ENCODE measurements at places on chromosomes 12 and 14. TPM values are rescaled to one million over a fixed set of nuclear protein-coding genes. Genes with fewer than 3 reads are reported as not detected.

Gene SIX6
- not detected for polyA plus RNA-seq

Gene SLC16A7
- polyA plus RNA-seq: 2.9 TPM

Gene HOXC12
- not detected for polyA plus RNA-seq

Gene LRRIQ1
- 0.08 TPM for polyA plus RNA-seq

- DNase-seq: peak; percentile 24
- H3K36me3 ChIP-seq: no peaks in the 10 kb centered on the region
- no peaks in the 10 kb centered on the region for H3K27me3 ChIP-seq
- H3K27ac ChIP-seq: no peak overlapping the region
- H3K4me1 ChIP-seq: no peaks in the 10 kb centered on the region
These were observed 193.3 kb upstream of the SYT1 start for GRCh38 chr12:78671295-78671694.

DNA sequence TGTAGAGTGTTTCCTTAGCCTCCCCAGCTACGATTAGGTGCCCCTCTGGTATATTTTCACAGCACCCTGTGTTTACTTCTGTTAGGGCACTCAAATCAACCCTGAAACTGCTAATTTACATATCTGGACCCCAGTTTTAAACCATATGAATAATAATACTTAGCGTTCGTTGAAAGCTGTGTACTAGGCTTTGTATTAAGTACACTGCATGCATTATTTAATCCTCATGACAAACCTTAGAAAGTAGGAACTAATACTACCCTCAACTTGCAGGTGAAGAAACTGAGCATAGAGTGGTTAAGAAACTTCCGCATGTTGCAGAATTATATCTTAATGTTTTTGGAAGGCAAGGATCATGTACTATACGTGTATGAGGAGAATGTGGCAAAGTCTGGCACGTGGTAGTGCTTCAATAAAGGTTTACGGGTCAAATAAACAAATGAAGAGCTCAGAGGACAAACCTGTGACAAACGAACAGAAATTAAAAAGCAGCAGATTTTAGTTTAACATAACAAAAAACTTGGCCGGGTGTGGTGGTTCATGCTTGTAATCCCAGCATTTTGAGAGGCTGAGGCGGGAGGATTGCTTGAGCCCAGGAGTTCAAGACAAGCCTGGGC is 22.2 kb upstream of the ARID2 start:
- H3K27ac ChIP-seq: no peak overlapping the region
- H3K36me3 ChIP-seq: no peaks in the 10 kb centered on the region
- H3K27me3 ChIP-seq: no peaks in the 10 kb centered on the region
- no peak for DNase-seq

- DNase-seq: peak; percentile 46
- H3K27me3 ChIP-seq: no peaks in the 10 kb centered on the region
- no peak overlapping the region for H3K27ac ChIP-seq
These were observed 75.3 kb upstream of the OR4E1 start for GRCh38 chr14:21748869-21749303.

GRCh38 chr12:97575403-97576193 is 113.0 kb downstream of the RMST start:
- H3K36me3 ChIP-seq: no peaks in the 10 kb centered on the region
- H3K4me3 ChIP-seq: no peak overlapping the region
- H3K4me1 ChIP-seq: no peaks in the 10 kb centered on the region

DNA sequence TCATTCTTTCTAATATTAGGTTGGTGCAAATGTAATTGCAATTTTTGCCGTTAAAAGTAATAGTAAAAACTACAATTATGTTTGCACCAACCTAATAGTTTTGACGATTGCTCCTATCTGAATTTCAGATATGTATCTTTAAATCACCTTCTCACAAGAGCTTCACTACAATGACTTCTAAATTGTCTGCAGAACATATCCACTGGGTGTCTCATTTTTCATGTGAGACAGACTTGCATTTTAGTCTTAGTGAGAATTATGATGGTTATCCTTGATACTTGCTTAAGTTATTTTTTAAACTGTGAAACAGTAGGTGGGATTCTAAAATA is 84.6 kb downstream of the ITPR2 start:
- H3K4me1 ChIP-seq: peaks cover 57% of the 10 kb centered on the region
- H3K27me3 ChIP-seq: no peaks in the 10 kb centered on the region
- no peak overlapping the region for H3K4me3 ChIP-seq
- no peaks in the 10 kb centered on the region for H3K36me3 ChIP-seq

- H3K36me3 ChIP-seq: no peaks in the 10 kb centered on the region
- no peak overlapping the region for H3K4me3 ChIP-seq
- peaks cover 14% of the 10 kb centered on the region for H3K4me1 ChIP-seq
- DNase-seq: peak; percentile 92
- H3K27ac ChIP-seq: peak overlapping the region; percentile 51
These were observed 420.8 kb downstream of the CCDC91 start for GRCh38 chr12:28611115-28611435.

GRCh38 chr12:53977596-53978445 is 3.1 kb upstream of the HOTAIR start:
- peaks cover 96% of the 10 kb centered on the region for H3K27me3 ChIP-seq
- no peak overlapping the region for H3K4me3 ChIP-seq
- H3K4me1 ChIP-seq: no peaks in the 10 kb centered on the region
- no peak overlapping the region for H3K27ac ChIP-seq
- H3K36me3 ChIP-seq: no peaks in the 10 kb centered on the region

GRCh38 chr12:54018468-54018984 is 9.7 kb upstream of the HOXC6 start:
- peaks cover 3% of the 10 kb centered on the region for H3K4me1 ChIP-seq
- no peak overlapping the region for H3K4me3 ChIP-seq
- no peak overlapping the region for H3K27ac ChIP-seq
- H3K27me3 ChIP-seq: peaks cover 93% of the 10 kb centered on the region

- H3K27ac ChIP-seq: no peak overlapping the region
- peak; percentile 46 for DNase-seq
- peaks cover 10% of the 10 kb centered on the region for H3K4me1 ChIP-seq
These were observed 26.5 kb downstream of the ZBTB42 start for GRCh38 chr14:104827177-104828055.

DNA sequence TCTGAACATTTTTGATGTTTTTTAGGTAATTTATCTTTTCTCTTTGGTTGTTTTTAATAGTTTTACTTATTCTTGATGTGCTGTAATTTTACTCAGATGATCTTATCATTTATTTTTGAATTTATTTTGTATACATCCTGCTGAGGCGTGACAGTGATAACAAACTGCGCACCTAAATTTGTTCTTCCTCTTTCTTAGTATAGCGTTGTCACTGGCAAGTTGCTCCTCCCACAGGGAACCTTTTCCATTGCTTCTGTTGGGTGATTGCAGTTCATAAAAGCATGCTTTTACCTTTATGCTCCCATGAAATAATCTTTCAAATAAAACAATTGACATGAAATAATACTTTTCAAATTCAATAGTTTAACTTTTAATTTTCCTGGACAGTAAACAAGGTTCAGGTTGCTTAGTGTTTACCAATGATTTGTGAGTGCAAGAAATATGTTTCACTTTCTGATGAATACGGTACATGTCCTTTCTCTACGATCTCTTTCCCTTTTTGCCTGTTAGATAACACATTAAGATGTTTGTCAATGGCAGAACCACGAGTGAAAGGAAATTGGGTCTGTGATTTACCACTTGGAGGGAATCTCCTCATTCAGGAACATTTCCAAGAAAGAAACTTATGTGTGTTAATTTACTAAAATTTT is 223.3 kb downstream of the CCDC91 start:
- H3K36me3 ChIP-seq: no peaks in the 10 kb centered on the region
- peaks cover 3% of the 10 kb centered on the region for H3K4me1 ChIP-seq
- DNase-seq: no peak
- H3K27me3 ChIP-seq: no peaks in the 10 kb centered on the region

GRCh38 chr12:15620741-15621539 is 168.2 kb downstream of the EPS8 start:
- peak; percentile 60 for DNase-seq
- no peak overlapping the region for H3K4me3 ChIP-seq
- no peaks in the 10 kb centered on the region for H3K36me3 ChIP-seq
- H3K27ac ChIP-seq: no peak overlapping the region

- H3K27me3 ChIP-seq: no peaks in the 10 kb centered on the region
- H3K27ac ChIP-seq: no peak overlapping the region
- H3K4me3 ChIP-seq: no peak overlapping the region
- no peaks in the 10 kb centered on the region for H3K36me3 ChIP-seq
- H3K4me1 ChIP-seq: peaks cover 12% of the 10 kb centered on the region
These were observed 136.5 kb downstream of the PLXNC1 start for GRCh38 chr12:94284859-94285258.

DNA sequence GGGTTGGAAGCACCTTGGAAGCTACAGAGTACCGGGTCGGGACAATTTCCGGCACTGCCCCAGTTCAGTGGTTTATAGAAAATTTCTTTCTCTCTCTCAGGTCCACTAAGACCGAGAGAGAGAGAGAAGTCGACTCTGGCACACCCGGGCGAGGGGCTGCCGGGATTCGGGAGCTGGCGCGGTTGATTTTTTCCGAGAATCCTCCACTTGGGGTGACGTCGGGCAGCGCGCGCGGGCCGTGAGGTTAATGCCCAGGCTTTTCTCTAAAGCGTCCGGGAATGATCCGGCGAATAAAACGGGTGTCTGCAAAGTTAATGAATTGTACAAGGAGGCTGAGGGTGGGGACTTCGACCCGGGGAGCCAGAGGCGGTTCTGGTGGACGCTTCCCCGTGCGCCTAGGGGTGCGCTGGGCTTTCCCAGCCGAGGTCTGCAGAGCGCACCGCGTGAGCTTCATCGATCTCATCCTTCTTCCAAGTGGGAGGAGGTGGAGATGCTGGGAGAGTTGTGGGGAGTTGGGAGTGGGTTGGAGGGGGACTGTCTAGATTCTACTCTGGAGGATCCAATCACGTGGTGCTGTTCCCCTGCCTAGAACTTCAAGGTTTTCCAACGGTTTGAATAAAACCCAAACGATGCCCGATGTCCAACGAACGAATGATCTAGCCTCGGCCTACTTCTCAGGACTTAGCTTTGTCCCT is 51.9 kb upstream of the TBX3 start:
- no peak overlapping the region for H3K27ac ChIP-seq
- H3K4me3 ChIP-seq: no peak overlapping the region
- H3K4me1 ChIP-seq: no peaks in the 10 kb centered on the region
- peaks cover 1% of the 10 kb centered on the region for H3K27me3 ChIP-seq

DNA sequence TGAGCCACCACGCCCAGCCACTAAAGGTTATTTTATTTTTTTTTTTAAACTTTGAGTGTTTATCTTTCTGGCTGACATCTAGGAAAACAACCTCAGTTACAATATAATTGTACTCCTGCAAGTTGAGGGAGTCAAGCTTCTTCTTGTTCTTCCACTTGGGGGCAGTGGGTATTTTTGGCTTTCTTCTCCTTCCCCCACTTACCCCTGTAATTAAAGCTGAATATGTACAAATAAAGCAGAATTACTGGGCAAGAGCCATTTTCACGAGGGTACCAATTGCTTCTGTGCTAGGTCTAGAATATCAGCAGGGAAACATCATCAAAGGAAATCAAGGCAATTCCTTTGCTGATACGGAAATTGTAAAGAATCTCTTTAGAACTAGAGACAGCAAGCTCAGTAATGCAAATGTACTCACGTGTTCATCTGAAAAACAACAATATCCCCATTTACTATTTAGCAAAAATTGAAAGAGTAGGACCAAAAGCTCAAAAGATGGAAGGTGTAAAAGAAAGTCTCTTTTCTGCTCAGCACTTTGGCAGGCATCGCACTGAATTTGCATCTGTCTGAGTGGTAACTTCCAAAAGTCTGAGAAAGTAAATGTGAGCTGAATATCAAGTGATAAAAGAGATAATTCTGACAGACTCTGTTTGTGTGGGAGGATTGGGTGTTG is 72.8 kb downstream of the TAOK3 start:
- H3K4me3 ChIP-seq: no peak overlapping the region
- H3K27ac ChIP-seq: no peak overlapping the region
- peaks cover 6% of the 10 kb centered on the region for H3K4me1 ChIP-seq
- no peaks in the 10 kb centered on the region for H3K27me3 ChIP-seq

All from endothelial cell of umbilical vein (primary cell).